ENCODE measurements at places on chromosomes 2 and 18.

DNA sequence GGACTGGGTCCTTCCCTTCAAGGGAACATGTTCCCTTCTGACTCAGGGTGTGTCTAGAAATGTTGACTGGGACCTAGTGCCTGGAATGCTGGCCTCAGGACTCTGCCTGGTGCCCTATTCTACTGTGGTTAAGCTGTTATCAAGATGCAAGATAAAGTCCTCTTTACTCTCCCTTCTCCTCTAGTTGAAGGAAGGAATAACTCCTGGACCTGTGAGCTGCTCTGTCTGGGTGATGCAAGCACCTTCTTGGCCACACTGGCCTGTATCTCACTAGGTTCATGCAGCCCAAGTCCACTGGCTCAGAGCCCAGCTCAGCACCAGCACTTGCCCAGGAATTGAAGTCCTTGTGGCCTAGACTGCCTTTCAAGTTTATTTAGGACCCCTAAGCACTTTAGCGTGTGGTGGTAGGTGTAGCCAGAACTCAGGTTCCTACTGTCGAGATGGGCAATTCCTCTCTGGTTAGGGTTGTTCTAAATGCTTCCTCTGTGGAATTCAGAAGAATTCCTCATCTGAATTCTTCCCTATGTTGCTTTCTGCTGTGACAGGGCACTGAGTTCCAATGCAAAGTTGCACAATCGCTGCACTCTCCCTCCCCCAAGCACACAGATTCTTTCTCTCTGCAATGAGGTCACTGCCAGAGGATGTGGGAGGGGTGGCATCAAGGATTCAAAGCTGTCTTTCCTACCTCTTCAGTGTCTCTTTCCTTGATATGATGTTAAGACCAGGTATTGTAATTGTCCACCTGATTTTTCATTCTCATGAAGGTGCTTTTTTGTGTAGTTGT, 54.7 kb downstream of the VWC2L start:
- no peak for DNase-seq

GRCh38 chr2:200741468-200742202, 70.1 kb upstream of the BZW1 start:
- no peak for DNase-seq

DNA sequence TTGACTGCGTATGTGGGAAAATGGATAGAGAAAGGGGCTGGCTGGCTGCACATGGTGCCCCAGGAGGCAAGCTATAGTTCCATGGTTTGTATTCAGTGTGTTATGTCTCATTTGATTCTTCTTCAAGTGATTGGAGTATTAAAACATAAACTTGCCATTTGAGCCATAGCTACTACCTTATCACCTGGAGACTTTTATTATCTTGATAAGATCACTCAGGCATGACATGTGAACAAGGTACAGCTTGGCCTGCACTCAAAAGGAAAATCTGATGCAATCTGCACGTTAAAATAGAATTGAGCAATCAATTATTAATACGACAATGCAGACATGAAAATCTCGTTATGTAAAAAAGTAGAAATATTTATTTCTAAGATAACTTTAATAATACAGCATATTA, 116.9 kb downstream of the RND3 start:
- DNase-seq = no peak

DNA sequence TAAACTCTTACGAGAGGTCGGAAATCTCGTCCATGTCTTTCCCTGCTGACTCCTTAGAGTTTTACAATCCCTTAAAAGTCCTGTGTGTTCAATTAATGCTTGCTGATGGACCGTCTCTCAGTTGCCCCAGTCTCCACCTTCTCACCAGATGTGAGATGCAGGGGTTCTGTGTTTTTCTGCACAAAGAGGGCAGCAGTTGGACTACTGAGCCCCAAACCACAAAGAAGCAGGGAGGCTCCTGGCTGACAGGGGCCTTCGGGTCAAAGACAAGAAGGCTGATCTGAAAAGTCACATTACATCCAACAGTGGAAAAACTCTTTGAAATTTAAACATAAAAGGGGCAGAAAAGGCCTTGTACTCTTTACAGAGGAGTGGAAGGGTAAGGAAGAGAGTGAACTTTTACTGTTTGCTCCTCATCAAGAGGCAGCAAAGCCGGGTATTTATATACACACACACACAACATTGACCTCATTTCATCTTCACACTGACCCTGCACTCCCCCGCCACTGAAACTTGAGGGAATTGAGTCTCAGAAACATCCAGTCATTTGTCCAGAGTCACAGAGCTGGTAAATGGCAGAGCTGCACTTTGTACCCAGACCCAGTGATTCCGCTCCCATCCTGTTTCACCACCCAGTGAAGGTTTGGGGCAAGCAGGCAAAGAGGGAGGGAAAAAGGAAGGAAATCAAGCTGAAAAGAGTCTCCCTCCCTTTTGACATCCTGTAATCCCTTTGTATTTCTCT, 23.7 kb downstream of the MRPL33 start:
- no peak for DNase-seq

DNA sequence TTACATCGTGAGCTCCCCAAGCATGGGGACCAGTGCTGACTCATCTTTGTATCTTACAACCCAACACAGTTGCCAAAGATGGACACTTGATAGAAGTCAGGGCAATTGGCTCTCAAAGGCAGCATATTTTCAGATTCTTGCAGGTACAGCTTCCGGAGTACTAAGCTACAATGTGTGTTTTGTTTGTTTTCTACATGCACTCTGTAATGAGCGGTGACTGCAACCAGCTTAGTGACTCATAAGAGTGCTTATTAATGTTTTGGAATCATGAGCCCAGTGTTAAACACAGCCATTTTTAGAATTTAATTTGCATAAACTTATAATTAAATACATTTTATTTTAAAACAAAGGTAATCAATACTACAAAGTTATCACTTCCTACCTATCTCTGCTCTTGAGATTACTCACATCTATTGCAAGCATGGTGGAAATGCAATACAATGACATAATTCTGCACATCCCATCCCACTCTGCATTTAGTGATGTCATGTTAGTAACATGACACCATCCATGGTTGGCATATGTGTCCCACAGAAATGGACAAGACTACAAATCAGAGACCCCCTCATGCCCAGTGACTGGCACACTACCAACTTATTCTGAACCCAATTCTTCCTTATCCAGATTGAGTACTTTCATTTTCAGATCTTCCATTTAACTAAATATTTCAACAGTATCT, 399.8 kb upstream of the ST6GAL2 start:
- no peak for DNase-seq

DNA sequence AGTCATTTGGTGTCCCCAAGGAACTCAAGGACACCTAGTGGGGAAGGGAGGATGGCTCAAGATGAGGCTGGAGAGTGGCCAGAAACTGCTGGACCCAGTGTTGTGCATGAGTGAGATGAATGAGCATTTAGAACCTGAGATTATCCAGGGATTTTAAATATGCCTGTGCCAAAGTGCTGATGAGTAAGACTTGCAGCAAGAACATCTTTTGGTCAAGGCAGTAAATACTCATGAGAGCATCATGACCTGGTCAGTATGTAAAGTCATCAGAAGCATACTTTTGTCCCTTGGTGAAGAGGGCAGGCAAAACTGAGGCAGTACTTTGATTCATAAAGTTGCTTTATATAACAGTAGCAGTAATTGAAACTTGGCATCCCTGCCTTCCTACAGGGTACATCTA, 3.1 kb upstream of the SPP2 start:
- no peak for DNase-seq

DNA sequence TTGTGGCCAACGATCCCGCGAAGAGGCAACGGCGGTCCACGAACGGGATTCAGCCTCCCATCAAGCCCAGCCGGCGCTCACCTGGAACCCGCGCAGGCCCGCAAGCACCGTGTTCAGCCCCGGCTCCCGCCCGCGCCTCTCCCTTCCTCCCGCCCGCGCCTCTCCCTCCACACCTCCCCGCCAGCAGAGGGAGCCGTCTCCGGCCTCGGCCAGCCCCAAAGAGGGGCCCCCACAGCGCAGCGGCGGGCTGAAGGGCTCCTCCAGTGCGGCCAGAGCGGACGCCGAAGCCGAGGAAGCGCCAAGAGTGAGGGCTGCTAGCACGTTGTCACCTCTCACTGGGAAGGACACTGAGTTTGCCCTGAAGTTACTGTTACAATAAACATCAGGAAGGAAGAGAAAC, 55.3 kb upstream of the LAPTM4A start:
- no peak for DNase-seq

DNA sequence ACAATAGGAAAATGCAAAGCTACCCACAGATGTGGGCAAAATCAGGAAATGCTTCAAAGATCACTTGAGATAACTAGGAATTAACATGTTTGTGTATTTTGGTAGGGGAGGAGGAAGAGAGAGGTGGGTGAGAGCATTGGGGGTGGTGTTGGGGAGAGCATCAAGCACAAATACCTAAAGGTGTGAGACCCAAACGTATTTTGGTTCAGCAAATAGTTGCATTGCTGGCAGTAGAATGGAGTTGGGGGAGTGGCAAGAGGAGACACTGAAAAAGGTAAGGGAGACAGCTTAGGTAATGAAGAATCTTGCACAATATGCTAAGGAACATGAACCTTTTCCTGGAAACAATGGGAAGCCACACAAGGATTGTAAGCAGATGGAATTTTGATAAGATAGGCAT, 1.5 kb upstream of the PELI1 start:
- DNase-seq = no peak
